ENCODE measurements at places on chromosomes 4 and X.

DNA sequence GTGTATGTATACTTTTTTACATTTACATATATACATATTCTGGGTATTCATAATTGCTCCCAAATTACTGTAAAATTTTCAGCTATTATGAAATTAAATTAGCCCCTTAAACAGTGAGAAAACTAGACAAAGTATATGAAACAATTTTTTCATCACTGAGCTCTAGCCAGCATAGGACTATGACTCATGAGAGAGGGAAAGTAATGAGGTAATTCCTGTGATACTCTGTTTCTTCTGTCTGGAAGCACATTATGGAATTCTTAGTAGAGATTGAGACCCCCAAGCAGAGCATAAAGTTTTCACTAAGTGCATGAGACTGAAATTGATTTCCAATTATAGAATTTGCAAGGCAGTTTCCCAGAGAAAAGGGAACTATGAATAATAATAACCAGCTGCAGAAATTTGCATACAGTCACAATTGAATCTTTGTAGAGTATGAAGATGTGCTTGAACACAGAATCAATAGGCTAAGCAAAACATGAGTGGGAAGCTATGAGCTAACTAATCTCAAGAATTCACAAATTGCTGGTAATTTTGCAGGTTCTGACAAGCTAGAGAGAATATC, 779.3 kb downstream of the ARAP2 start:
- H3K27me3 ChIP-seq, result no peaks in the 10 kb centered on the region
- no peak overlapping the region for H3K4me3 ChIP-seq
- no peaks in the 10 kb centered on the region for H3K36me3 ChIP-seq
- DNase-seq, result no peak
- no peak overlapping the region for H3K27ac ChIP-seq

DNA sequence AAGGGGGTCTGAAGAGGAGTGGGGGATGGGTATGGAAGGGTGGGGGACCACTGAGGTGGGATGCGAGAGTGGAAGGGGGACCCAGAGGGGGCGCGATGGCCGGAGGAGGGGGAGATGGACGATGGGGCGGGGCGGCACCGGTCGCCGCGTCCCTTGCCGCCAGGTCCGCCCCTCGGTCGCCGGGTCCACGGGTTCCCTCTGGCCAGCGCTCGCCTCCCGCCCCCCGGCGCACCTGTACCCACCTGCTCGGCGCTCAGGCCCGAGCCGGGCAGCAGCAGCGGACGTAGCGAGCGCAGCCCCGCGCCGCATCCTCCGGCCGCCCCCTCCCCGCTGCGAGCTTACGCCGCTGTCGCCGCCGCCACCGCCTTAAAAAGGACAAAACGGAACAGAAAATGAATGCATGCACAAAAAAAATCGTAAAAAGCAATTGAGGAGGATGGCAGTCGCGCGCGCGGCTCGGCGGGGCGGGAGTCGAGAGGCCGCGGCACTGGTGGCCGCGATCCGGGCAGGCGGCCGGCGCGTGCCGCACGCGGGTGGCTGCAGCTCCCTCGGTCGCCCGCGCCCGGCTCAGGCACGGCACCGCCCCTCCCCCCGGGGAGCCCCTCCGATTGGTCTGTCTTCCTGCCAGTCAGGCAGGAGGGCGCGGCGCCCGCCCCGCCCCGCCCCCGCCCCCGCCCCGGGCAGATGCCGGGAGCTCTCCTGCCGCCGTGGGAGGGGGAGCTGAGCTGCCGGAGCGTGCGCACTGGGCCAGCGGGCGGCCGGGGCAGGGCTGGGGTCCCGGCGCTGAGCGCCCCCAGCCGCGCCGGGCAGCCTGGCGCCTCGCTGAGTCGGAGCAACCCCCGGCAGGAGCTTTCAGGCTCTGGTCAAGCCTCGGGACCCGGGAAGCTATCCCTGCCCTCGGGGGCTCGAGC, at the start of gene JAKMIP1:
Gene JAKMIP1 (minus strand): TSS at position 539 of the 911 bp plus-strand sequence. CDS start 87,699 bp downstream, outside the sequence.
- H3K27ac ChIP-seq, result no peak within 1 kb of the TSS
- H3K36me3 ChIP-seq, result no peaks in the 10 kb centered on the region
- DNase-seq, result no peak
- H3K4me1 ChIP-seq, result no peaks in the 10 kb centered on the region
- H3K4me3 ChIP-seq, result peak within 1 kb of the TSS; percentile 54

- no peaks in the 10 kb centered on the region for H3K27me3 ChIP-seq
- DNase-seq, result peak; percentile 73
- peak overlapping the region; percentile 97 for H3K27ac ChIP-seq
- H3K36me3 ChIP-seq, result peaks cover 21% of the 10 kb centered on the region
- H3K4me3 ChIP-seq, result peak overlapping the region; percentile 66
These were observed 1.0 kb upstream of the ARHGAP4 start for GRCh38 chrX:153926858-153927671.

GRCh38 chr4:119103263-119103662, 32.4 kb upstream of the MYOZ2 start:
- no peak overlapping the region for H3K4me3 ChIP-seq
- peak overlapping the region; percentile 81 for H3K27ac ChIP-seq
- peaks cover 47% of the 10 kb centered on the region for H3K4me1 ChIP-seq
- no peak for DNase-seq
- H3K27me3 ChIP-seq, result no peaks in the 10 kb centered on the region
- H3K36me3 ChIP-seq, result no peaks in the 10 kb centered on the region

DNA sequence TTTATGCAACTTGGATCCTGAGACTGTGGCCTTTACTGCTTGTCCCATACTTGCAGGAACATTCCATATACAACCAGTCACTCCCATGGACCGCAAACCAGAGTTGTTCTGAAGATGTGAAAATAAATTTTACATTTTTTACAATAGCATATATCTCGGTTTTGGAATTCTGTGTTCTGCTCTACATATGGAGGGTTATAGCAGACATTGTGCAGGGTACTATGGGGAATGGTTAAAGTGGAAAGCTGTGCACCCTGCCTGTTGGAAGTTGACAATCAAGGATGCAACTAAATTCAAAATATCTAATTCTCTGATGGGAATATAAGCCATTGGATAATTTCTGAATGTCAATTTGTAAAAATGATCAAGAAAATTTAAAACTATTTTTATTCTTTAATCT, 603.3 kb downstream of the RAB28 start:
- no peak overlapping the region for H3K4me3 ChIP-seq
- H3K27ac ChIP-seq, result no peak overlapping the region
- no peaks in the 10 kb centered on the region for H3K4me1 ChIP-seq
- no peaks in the 10 kb centered on the region for H3K36me3 ChIP-seq
- H3K27me3 ChIP-seq, result no peaks in the 10 kb centered on the region

DNA sequence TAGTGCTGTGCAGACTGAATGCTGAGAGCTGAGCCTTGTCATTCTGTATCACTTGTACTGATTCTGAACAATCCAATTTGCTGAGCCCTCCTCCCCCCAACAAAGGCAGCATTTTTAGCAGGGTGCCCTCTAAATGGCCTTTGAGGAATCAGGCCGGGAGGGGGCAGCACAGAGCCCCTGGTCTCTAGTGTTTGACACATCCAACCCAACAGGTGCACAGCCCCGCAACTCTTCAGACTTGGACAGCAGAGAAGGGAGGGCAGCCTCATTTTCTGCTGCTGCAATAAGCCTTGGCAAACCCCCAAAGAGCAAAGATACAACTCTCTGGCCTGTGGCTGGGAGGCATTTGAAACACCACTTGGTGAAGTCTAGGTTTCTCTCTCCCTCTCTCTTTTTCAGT, 3.4 kb downstream of the ATP1B4 start:
- H3K27ac ChIP-seq, result no peak overlapping the region
- H3K36me3 ChIP-seq, result no peaks in the 10 kb centered on the region
- no peaks in the 10 kb centered on the region for H3K27me3 ChIP-seq
- H3K4me3 ChIP-seq, result no peak overlapping the region
- no peaks in the 10 kb centered on the region for H3K4me1 ChIP-seq

DNA sequence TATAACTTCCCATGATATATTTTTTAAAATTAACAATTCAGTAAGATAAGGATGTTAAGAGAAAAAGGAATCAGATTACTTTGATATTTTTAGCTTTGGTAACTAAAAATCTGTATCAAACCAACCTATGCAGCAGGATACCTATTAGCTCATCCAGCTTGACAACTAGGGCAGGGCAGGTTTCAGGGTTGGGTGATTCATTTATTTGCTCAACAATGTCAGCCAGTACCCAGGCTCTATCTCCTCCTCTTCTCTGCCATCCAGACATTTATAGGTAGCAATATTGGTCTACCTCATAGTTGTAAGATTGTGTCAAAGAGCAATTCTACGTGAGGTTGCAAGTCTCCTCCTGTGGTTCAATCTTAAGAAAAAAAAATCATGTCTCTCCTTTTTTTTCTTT, 421.9 kb downstream of the ANKRD50 start:
- H3K4me3 ChIP-seq, result no peak overlapping the region
- H3K36me3 ChIP-seq, result no peaks in the 10 kb centered on the region
- no peak overlapping the region for H3K27ac ChIP-seq
- DNase-seq, result no peak
- H3K4me1 ChIP-seq, result no peaks in the 10 kb centered on the region

- H3K4me3 ChIP-seq, result no peak overlapping the region
- H3K36me3 ChIP-seq, result no peaks in the 10 kb centered on the region
- H3K27ac ChIP-seq, result no peak overlapping the region
These were observed 108.1 kb downstream of the ATG4A start for GRCh38 chrX:108199691-108200090.

DNA sequence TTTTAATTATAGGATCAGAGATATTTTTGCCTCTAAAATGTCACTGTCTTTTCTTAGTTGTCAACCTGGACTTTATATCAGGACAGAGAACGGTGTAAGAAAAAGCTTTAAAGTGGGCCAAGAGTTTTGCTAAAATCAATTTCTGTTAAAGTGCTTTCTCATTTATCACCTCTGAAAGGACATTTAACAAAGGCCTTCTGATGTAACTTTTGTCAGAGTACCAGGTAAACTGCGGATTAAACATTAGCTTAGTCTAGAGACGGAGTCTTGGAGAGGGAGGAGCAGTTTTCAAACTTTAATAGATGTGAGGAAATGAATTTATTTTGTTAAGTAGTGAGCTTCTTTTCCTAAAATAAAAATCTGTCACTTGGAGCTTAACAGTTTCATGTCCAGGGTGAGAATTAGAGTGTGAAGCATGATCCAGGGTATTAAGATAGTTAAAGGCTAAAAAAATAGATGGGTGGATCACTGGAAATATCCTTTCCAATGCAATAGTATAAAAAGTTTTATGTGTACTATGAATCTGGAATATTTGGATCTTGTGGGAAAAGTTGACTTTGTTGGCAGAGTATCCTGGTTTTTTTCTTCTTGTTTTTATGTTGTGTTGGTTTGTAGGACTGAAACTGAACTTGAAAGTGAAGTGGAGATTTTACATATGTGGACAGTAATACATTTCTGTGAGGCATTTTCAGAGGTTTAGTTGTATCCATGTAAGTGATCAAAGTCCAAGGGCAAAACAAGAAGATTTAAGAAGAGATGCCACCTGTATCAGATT, 33.6 kb upstream of the BMPR1B start:
- no peak overlapping the region for H3K4me3 ChIP-seq
- no peaks in the 10 kb centered on the region for H3K4me1 ChIP-seq
- no peaks in the 10 kb centered on the region for H3K27me3 ChIP-seq
- H3K27ac ChIP-seq, result no peak overlapping the region
